GM04503 (cell line): ENCODE measurements at places on chromosomes 6 and 20.

DNA sequence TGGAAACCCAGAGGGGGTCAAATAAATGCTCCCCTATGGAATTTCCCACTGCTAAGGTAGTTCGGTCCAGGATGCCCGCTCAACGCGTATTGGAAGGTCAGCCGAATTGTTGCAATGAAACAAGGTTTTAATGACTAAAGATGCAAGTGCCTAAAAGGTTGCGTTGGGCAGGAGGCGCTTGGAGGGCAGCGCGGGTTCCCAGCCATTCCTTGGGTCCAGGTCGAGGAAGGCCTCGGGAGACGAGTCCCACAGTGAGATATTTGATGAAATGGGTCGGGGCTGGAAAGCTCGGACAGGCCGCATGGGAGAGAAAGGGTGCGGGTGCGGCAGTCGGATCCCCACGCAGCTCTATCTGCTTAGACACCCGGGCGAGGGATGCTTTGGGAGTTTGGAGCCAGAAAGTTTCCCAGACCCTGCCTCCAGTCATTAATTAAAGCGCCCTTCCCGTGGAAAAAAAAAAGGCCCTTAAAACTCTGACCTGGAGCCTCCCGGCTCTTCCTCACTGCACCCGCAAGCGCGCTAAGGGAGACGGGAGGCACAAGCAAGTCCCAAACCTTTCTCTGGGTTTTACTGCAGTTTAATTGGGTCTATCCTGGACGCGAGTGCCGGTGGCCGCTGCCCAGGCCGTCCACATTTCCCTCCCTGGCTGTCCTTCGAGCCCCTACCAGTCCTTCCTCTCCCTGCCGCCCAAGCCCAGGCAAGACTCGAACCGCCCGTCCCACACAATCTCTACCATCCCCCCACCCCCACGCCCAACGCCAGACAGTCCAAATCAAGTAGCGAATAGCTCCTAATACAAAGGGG lies 24.2 kb downstream of the TFAP2A start:
- no peak for DNase-seq

GRCh38 chr20:35991142-35991771 lies 22.9 kb downstream of the CNBD2 start:
- no peak for DNase-seq

DNA sequence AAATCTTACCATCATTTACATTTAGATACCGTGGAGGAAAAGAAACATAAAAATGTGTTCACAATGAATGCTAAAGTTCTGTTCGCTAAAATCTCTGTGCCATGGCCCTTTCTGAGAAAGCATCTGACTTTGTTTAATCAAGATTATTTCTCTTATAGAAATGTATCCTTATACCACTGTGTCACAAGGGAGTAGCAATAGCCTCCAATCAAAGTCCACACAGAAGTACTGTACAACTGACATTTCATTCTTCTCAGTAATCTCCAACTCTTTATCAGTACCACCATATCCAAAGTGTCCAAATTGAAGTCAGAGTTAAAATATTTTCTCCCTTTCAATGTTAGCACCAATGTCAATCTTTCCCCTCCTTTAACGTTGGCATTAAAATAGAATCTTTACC lies 6.1 kb downstream of the FERMT1 start:
- no peak for DNase-seq

DNA sequence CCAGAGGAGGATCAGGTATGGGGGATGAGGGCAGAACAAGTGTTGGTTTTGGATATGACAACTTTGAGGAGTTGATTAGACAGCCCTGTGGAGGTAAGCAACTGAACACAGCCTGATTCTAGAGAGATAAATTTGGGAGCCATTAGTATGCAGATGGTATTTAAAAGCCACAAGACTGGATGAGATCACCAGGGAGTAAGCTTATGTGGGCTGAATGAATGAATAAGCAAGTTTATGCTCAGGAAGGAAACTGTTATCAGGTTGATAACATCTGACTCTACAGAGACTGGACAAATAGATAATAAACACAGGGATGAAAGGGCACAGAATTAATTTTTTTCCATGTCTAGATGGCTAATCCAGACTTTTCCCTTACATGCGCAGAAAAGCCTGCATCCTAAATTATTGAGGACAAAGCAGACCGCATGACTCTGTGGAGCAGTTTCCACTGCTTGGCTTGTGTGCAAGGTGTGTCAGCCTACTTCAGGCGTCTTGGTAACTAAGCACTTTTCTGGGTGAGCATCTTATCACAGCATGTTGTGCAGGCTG lies 150.6 kb downstream of the GJA10 start:
- DNase-seq: peak; percentile 29

DNA sequence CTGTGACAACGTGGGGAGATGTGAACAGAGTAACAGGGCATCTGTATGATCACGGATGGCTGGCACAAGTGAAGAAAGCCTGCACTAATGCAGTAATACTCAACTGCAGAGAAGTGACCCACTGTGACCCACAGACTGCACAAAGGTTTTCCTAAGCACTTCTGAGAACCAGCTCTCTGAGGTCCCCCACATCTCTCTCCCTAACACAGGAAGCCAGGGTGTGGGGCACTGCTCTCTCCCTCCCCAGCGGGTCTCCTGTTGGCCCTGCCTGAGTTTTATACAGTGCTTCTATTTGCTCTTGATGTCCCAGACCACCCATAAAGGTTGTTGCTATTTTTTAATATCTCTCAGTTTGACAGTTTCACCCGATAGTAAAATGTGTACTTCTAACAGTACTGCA lies 11.3 kb downstream of the APMAP start:
- no peak for DNase-seq

- no peak for DNase-seq
These were observed 47.6 kb downstream of the BACH2 start for GRCh38 chr6:90249034-90249433.

GRCh38 chr20:36818185-36818584 lies 44.6 kb upstream of the DSN1 start:
- no peak for DNase-seq

DNA sequence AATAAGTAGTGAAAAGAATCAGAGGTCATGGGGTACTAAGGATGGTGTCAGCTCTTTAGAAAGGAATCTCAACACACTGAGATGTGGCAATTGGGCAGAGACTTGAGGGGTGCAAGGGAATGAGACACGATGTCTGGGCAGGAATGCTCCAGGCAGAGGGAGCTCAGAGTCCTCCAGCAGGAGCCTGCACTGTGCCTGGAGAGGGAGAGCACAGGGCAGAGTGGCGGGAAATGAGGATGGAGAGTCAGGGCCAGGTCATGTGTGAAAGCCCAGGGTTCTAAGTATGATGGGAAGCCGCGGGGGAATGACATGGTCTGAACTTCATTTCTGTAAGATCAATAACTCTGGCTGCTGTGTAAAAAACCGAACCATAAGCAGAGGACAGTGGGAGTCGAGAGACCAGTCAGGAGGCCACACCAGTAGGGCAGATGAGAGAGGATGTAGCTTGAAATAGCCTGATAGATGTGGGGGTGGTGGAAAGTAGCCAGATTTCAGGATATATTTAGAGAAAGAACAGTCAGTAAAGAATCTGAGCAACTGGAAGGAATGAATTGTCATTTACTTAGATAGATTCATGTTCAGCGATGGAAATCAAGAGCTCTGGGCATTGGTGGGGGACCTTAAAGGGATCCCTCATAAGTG lies 133.4 kb upstream of the DTNBP1 start:
- no peak for DNase-seq

DNA sequence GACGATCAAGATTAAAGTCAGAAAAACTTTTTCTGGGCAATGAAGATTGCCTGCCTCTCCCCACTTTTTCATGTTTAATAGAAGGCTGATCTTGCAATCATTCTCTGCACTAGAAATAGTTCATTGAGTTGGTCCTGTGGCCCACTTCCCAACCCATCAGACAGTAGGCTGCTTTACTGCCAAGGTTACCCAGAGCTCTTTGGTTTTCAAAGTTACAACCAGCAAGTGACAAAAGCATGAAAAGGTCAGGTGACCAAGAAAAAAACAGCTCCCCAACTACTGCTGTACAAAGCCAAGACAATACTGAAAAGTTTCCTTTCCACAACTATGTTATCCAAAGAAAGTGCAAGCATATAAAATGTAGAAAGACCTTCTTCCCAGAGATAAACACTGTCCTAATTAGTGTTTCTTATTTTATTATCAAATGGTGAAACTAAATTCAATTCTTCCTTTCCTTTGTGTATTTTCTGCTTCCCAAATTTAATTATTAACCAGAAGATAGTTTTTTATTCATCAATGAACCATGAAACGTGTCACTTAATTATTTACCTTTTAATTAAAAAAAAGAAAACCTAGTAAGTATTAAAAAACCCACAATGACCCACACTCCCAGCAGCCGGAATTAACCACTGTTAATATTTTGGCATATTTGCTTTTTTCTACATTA lies 16.6 kb downstream of the DNAAF9 start:
- no peak for DNase-seq

DNA sequence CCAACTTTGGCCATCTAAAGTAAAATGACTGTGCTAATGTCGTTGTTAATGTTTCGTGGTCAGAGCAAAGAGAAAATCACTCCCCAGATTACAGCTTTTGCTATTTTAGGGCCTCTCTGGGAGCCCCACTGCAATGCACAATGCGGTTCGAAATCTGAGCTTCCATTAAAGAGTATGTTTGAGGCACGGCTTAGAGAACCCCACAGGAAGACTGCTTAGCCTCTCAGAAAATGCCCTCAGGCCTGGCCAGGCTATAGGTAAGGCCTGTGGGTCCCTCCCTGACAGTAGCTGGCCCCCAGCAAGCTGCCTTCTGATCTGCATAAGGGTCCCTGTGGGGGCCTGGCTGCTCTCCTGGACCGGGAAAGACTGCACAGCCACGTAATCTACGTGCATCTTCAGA lies 274.6 kb downstream of the PTPRT start:
- DNase-seq: no peak

GRCh38 chr6:137283940-137284810 lies 65.0 kb upstream of the IFNGR1 start:
- DNase-seq: no peak

GRCh38 chr6:30206799-30207618 lies 6.2 kb downstream of the TRIM26 start:
- DNase-seq: peak; percentile 39

GRCh38 chr6:15402406-15403045 lies 156.7 kb downstream of the JARID2 start:
- no peak for DNase-seq

DNA sequence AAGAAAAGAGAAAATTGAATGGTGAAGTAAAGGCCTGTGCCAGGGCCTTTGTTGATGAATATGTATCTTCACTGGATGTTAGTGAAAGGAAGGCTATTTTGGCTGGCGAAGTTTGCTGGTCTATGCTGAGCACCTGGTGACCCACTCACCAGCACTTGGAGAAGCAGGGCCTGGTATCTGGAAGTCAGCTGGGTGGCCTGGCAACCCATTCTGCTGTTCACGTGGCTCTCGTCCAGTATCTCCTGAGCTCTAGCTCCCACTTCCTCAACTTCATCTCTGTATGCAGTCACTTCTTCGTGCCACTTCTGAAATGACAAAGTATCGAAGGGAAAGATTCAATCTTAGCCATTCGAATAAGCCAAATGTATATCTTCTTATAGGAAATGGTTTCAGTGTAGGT lies 283.7 kb downstream of the SYNE1 start:
- DNase-seq: no peak

- no peak for DNase-seq
These were observed 107.4 kb downstream of the PREX1 start for GRCh38 chr20:48720256-48720985.

DNA sequence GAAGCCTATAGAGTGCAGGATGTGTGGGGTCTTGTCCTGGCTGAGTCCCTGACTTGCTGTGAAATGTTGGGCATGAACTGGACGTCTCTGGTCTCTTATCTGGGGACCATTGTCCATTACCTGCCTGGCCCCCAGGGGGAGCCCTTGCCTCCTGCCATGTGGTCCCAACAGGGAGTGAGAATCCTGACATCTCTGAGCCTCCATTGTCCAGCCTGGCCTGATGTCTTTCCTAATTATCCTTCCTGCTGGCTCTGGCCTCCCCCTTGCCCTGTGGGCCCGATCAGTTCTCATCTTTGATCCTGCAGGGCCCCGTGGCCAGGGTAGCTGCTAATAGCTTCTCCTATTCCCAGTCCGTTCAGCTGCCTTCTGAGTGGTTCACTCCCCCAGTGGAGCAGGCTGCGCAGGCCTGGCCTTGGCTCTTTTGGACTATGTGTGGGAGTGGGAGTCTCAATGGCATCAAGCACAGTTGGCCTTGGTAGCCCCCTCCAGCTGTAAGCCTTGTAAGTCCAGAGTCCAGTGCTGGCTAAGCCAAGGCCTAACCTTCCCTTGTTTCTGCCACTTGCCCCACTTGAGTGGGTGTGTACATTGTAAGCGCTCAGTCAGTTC lies 77.9 kb upstream of the RALY start:
- DNase-seq: no peak

DNA sequence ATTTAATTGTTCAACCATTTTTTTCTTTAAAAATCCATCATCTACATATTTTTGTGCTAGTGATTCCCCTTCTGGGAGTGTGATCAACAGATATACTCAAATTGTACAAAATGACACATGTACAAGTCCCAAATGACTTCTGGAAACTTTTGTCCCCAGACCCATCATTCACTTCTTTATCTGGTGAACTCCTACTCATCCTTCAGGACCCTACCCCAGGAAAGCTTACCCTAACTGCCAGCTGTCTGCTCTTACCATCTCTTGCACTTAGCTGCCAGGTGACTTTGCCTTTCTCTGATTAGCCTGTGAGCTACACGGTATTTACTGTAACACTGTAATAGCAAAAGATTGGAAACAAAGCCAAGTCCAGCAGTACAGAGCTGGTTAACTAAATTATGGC lies 55.3 kb downstream of the JPH2 start:
- DNase-seq: no peak

DNA sequence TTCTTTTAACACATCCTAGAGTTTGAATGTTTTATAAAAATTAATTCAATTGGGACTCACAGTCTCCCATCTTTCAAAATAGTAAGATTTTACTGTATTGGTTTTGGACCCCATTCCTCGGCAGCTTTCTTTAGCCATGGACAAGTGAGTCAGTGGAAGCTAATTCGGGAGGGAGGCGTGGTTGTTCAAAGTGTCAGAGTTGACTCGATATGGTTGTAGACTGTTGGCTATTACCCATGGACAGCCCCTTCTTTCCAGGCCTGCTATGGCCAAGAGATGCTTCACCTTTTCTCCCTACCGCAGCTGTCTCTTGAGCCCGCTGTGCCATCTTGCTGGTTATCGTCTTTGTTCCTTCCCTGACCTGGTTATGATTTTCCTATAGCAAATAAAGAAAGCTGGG lies 243.0 kb downstream of the CD83 start:
- no peak for DNase-seq

DNA sequence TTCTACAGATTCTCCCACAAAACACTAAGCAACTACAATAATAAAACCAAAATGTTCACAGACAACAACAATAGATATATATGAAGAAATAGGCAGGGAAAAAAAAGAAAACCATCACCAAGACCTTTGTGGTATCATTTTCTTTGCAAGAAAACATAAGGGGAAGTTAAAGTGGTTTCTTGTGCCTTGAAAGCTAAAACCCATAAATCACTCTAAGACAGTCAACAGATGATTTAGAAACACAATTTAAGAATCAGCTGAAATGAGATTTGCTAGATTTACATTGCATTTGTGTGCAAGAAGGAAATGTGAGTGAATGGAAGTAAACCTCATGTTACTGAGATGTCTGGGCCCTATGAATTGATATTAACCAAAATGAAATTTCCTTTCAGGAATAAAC lies 1265.4 kb upstream of the GJE1 start:
- DNase-seq: no peak

- DNase-seq: no peak
These were observed 302.6 kb upstream of the NRSN1 start for GRCh38 chr6:23823421-23823820.
